Endothelial cell of umbilical vein (primary cell): ENCODE measurements at places on chromosomes 13 and 19.

GRCh38 chr19:4971424-4971793, 2.5 kb downstream of the KDM4B start:
- DNase-seq = no peak

GRCh38 chr19:28217022-28217421, 995.9 kb downstream of the UQCRFS1 start:
- no peak for DNase-seq

DNA sequence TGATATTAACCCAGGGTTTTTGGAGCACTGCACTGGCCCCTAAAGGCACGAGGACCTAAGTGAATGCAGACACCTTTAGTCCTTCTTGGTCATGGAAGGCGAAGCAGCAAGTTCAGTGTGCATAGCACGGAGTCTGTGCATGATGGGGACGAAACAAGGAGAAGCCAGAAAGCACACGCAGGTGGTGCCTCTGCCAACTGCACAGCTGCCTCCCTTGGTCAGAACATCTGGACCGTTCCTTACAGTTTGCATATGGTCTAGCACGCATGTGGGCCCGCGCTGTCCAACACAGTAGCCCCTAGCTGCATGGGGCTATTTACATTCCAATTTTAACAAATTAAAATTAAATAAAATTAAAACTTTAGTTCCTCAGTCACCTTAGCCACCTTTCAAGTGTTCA, 44.0 kb downstream of the FLT3 start:
- no peak for DNase-seq

- no peak for DNase-seq
Measured at GRCh38 chr19:47444388-47444821, 25.1 kb upstream of the MEIS3 start.

DNA sequence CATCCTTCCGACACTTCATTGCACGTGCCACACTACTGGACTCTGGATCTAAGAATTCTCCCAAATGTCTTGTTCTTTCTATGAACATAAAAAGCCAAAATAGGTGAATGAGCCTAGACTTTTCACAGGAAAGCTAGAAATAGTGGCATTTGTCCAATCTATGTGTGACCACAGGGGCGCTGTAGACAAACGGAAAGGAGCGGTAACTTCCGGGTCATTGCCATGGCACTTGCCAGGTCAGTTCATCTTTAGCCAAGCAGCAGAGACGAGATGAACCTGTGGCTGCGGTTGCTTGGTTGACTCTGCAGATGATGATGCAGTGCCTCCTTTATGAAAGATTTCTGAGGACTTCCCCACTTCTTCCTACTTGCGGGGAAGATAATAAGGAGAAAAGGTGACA, 65.6 kb downstream of the ADGRE1 start:
- DNase-seq = no peak

DNA sequence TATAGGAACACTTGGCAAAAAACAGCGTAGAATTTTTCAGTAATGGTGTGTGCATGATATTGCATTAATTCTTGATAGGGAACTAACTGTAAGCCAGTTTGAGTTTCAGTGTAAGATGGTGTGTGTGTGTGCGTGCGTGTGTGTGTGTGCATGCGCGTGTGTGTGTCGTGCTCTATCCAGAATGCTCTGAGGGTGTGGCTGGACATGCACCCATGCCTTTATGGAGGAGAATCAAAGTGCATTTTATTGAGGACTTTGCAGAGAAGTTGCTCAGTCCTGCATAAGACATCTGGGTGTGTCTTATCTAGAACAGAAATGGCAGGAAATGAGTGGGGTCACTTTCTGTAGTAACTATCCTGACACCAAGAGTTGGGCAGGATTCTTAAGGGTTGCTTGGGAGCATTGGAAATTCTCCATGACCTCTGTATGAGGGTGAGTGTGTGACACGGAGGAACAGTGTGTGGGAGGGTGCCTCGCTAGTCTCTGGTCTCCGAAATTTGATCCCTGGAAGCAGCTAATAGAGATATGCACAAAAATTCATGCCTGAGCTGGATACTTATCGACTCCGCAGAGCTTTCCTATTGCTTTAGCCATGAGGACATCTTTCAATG, 252.2 kb downstream of the TSHZ3 start:
- DNase-seq = no peak
